Hematopoietic multipotent progenitor cell treated with erythropoietin and hydrocortisone succinate and interleukin-3 and kit ligand, for 15 days (in vitro differentiated cells): ENCODE measurements at places on chromosomes 12 and 14.

DNA sequence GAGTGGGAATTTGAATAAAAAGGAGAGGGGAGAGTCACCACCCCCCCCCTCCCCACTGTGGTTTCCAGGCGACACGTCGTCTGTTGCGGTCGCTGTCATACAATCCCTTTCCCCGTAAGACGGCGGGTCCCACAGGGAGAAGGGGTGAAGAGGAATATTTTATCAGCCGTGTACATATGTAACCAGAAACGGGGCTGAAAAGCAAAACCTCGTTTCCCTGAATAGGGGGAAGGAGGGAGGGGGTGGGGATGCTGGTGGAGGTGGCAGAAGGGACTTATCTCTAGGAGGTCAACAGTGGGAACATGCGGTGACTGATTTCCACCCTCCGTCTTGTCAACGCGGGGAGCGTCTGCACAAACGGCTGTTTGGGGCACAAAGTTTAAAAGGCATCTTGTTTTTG, 171.4 kb downstream of the RBM19 start:
- DNase-seq: no peak

DNA sequence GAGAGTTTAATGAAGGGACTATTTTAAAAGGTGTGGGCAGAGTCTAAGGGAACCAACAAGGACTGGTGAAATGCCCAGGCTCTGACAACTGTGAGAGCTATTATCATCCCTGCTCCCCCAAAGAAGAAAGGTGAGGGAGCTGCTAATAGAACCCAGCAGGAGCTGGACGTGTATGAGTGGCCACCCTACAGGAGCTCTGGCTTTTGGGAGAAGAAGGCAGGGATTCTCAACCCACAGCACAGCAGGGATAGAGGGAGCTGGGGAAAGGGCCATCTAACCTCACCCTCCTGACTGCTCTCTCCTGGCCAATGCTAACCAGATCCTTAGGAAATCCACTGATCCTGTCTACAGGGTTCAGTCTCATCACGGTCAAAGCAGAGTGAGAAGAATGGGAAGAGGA, 57.1 kb downstream of the GRIN2B start:
- no peak for DNase-seq

GRCh38 chr14:91394105-91395081, 23.2 kb downstream of the CCDC88C start:
- DNase-seq: no peak

DNA sequence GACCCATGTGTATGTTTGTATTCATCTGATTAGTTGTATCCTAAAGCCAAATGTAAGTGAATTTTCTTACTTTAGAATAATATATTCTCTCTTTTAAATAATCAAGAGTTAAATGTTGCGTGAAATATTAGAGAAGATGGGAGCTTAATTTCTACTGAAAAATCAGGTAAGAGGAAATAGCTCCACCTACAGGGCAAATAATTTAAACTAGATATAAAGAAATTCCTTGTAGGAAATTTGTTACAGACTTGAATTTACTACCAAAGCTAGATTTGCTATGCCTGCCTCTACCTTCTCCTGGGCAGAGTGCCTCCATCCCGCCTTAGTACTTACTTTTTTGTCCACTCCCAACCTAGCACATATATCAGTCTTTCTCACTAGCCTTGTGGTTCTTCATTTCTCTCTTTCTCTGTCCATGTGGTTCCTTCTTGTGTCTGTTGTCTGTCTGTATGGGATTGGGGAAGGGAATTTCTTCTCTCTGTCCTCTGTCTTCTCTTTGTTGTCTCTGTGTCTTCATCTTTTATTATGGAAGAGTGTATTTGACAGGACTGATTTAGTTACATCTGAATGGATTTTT, 44.7 kb downstream of the PALS1 start:
- DNase-seq: peak; percentile 63

- DNase-seq: no peak
Observed at GRCh38 chr12:42790761-42791151, 201.2 kb upstream of the PRICKLE1 start.

DNA sequence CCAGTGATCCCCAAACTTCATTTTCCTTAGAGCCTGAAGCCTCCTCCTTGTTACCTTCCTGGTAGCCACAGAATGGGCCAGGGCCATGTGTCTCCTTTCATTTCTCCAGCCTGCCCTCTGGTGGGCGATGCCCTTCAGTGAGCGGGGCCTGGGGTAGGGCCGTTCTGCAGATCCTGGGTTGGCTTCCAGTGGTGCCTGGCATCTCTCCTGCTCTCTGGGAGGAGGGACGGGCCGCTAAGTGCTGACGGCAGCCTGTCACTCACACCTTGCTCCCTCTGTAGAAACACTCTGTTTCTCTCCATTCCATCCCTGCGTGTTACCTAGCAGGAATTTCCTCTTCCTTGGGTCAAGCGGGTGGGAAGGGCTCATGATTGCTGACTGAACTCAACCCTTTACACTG, 232.1 kb downstream of the CACNA1C start:
- no peak for DNase-seq

DNA sequence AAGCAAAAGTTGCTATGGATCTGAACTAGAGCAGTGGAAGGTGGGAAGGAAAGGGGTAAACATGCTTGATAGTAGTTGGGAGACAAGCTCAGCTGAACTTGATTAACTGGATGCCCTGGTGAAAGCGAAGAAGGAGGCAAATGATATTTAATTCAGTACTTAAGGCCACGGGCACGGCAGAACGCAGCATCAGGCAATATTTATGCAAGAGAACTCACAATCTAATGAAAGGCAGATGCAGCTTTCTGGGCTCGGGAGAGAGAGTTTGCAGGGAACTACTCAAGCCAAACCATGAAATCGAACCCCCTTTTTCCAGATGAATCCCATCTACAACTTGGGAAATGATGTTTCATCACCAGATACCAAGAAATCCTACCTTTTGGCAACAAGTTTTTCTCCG, 3.5 kb upstream of the CNIH1 start:
- no peak for DNase-seq
